RPMI7951 (cell line): ENCODE measurements at places on chromosomes 3 and 15. TPM values are rescaled to one million over a fixed set of nuclear protein-coding genes. Genes with fewer than 3 reads are reported as not detected.

DNA sequence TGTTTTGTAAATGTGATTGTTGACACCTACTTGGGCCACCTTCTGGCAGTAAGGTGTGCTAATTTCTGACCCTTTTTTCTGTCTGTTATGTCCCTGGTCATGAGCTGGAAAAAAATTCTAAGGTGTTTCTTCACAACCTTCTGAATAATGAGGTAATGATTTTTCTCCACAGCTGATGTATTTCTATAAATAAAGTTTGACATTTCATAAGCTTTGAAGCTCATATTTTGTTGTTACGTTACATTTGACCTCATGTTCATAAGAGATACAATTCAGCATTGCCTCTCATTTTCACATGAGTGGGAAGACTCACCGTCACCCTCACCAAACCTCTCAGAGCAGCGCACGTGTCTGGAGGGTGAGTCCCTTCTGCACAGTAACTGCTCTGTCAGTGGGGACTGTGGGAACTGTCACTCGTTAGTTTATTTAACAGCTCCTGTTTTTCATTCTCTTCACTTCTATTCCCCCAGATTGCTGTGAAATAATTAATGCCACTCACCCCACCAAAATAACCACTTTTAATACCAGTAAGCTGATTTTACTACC, 140.9 kb downstream of the PLCL2 start:
- DNase-seq: no peak

DNA sequence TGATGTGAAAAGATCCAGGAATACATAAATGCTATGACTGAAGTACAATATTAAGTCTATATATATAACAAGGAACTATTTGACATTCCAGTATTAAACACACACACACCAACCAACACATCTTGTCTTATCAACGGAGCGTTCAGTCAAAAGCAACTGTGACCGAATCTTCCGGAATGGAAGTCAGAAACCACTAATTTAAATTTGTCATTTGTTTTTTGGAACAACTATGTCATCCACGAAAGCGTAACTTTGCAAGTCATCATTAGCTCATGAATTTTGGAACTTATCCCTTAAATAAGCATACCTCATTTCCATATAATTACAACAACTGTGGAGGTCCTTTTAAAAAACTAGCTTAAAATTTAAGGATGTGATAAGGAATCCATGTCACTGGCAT, 5.0 kb downstream of the ZNF385D start:
- no peak for DNase-seq

DNA sequence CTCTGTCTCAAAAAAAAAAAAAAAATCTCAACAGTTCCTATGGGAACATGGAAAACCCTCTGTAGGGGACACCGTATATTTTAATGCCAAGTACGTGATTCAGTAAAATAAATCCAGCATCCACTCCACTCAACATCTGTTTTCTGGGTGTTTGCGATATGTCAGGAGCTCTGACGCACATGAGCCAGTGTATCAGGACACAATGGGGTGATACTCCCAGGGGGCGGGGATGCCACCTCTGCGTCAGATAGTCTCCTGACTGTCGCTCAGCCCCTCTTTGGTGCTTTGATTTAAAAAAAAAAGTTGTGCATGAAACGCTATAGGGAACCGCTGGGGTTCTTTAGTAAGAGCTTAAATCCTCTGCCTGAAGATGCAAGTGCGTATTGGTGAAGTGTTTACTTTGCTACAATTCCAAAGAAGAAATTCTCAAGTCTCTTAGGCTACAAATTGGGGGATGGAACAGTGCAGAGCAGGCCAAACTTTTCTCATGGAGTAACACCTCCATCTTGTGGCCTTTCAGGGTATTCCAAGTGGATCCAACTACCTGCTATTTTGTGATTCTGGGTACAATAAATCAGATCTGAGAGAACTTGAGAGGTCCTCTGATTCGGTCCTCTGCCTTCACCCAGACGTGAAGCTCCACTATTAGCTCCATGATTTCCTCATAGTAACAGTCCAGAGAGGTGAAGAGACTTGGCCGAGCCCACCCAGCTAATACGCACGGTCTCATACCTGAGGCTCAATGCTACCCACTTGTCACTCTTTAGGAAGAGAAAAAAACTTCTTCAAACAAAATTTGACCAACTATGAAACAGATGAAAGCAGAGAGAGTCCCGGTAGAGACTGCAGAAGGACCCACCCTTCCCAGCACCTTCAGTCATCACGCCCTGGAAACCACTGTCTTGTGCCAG, 9.3 kb upstream of the NR2E3 start:
- peak; percentile 71 for DNase-seq

DNA sequence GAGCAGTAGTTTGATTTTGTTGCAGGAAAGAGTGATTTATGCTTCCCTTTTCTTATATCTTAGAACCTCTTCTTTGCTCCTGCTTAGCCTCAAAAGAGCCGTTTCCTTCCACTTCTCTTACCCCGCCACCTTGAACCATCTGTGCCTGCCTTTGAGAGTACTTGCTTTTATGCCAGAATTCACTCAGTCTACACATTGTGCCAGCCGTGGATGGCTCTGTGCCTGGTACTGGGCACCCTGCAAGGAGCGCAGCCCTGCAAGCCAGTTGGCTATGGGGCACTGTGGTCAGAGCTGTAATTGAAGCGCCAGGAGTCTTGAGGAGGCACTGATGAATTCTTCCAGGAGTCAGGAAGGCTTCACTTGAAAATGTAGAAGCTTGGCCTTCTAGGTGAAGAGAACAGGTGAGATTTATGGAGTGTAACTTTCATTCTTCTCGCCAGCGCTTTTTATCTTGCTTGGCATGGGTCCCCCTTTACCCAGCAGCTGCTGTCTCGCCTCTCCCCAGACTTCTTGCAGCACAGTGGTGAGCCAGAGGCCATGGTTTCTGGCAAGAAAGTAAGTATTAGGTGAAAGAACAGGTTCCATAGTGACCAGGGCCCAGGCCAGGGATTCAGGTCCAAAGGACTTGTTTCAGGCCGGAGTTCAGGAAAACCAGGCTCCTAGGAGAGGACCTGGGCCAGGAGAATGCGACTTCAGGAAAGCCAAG, 4.9 kb downstream of the TMED3 start:
- no peak for DNase-seq

- no peak for DNase-seq
Observed at GRCh38 chr3:111819927-111820326, 39.1 kb upstream of the PHLDB2 start.

DNA sequence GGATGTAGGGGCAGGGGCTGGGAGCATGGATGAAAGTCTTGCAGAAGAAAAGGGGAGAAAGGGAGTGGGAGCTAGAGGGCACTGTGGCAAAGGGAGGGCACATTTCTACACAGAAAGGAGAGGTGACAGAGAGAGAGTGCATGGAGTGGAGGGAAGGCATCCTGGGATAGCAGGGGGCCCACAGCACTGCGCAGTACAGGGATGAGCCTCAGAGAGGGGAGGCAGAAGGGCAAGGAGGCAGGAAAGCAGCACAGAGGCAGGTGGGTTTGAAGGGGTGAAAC, 5.4 kb downstream of the STOML1 start:
- DNase-seq: no peak

GRCh38 chr15:60917461-60918145, 311.5 kb downstream of the RORA start:
- DNase-seq: no peak

- DNase-seq: no peak
Observed at GRCh38 chr3:3783696-3784095, 15.5 kb upstream of the LRRN1 start.

- no peak for DNase-seq
Observed at GRCh38 chr3:72536878-72537267, 311.4 kb downstream of the SHQ1 start.

GRCh38 chr15:95259965-95260364, 1028.6 kb downstream of the MCTP2 start:
- no peak for DNase-seq

DNA sequence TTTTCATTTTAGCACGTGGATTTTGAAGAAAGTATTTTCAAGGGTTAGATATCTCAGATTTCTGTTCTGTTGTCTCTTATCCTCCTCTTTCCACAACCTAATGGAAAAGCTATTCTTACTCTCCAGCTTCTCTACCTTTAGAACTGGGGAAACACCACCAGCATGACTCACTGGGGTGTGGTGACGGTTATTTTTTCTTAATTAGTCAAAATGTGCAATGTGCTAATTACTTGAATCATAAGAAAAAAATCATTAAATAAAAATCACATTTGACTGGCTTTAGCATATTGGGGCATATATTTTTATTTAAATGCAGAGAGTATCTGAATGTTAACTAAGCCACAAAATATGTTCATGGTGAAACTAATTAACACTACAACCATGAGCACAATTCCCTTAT, 570.7 kb upstream of the AGTR1 start:
- DNase-seq: no peak

DNA sequence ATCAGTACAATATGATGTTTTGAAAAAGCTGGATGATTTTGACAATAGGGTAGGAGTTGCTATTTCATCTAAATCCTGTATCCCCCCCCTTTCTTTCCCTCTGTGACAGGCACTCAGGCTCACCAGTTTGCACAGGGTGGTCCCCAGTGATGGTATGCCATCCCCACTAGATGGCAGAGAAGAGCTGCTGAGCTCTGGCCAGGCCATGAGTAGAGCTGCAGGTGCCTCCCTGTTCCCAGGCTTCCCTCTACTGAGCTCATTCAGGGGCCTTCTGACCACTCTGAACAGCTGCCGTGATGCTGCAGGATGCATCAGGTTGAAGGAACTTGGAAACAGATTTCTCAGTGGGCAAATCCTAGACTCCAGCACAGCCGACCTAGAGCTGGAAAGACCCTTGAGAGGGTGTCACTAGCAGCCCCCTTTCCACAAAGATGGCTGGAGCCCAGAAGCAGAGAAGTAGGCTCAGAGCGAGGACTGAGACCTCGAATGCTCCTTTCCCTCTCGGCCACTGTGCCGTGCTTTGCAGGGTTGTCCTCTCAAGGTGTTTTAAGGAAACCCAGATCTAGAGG, 45.1 kb downstream of the EFCAB12 start:
- DNase-seq: peak; percentile 73

DNA sequence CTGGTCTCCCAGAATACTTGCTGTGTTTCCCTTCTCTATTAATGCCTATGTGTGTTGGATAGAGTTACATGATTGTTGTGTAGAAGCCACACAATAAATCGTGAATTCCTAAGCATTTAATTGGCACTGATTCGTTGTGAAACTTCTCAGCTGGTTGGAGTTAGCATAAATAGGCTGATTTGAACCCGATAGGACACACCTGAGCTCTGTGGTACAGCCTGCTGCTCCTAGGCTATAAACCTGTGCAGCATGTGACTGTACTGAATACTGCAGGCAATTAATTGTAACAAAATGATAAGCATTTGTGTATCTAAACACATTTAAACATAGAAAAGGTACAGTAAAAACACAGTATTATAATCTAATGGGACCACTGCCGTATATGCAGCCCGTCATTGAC, 4.9 kb downstream of the ACAD11 start:
- DNase-seq: no peak

GRCh38 chr15:65862682-65863081, 6.6 kb upstream of the RAB11A start:
- peak; percentile 95 for DNase-seq

DNA sequence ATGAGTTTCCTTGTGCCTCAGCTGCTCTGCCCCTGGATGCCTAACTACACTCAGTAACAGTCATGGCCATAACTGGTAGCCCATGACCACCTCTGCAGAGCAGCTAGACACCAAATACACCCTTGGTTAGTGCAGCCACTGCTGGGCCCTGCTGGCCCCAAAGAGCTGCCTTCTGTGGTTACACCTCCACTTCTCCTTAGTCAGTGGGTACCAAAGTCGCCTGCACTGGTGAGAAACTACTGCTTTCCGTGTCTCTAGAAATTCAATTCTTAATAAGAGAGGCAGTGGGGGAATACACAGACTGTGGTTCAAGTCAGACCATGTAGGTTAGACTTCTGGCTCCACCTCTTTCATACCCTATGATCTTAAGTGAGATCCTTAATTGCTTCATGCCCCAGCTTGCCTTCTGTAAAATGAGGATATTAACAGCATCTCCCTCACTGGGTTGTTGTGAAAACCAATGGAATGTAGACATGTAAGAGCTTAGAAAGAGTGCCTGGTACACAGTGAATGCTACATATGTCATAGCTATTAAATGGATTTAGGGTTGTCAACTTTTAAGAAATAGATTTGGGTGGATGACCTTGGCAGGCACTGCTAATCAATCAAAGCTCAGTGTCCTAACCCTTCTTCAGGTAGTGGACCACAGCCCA, 18.2 kb downstream of the HEG1 start:
- no peak for DNase-seq

DNA sequence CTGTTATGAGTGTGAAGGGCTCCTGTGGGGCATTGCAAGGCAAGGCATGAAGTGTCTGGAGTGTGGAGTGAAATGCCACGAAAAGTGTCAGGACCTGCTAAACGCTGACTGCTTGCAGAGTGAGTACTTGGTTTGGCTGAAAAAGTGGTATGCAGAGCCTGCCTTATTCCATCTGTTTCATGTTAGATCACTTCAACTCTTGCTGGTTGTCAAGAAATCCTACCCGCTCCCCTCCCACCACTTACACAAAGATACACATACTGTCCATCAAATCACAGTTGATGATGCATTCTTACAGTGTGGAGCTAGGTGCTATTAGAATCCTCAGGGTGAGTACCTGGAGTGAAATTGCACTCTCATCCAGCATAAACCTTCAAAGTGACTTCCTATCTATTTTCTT, 272.1 kb downstream of the UNC13C start:
- DNase-seq: no peak

Gene SAMD7
- total RNA-seq: not detected in 2 replicates

Gene AGTR1
- total RNA-seq: 0.10 TPM in 1 of 2 replicates, not detected in the other

Gene ZBED2
- total RNA-seq: not detected in 2 replicates

Gene MAGI1
- total RNA-seq: 3.4 and 4.1 TPM in 2 replicates

Gene RASGRP1
- total RNA-seq: 0.12 and 0.20 TPM in 2 replicates

Gene FBLN2
- 52.7 and 55.9 TPM in 2 replicates for total RNA-seq
